ENCODE measurements at places on chromosomes 11 and 22. TPM values are rescaled to one million over a fixed set of nuclear protein-coding genes. Genes with fewer than 3 reads are reported as not detected.
A peak's percentile ranks its signal among the peaks of the same experiment; 100 is the strongest.

Gene TMEM45B
- total RNA-seq: 0.37 TPM

DNA sequence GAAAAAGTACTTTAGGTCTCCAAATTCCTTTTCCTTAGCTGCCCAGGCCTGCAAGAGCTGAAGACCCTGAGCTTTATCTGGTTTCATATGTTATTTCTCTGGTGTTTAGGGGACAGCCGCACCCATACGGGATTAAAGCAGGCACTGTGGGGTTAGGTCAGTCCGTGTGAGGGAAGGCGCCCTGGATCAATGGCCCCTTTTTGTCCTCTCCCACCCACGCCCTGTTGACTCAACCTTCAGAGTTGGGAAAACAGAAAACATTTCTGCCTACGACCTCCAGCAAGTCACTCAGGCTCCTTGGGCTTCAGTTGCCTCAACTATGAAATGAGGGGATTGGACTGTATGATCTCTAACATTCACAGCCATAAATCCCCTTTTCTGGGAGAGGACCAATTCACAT lies 55.2 kb upstream of the BARX2 start:
- H3K4me3 ChIP-seq: no peak overlapping the region
- H3K4me1 ChIP-seq: no peaks in the 10 kb centered on the region
- no peak for DNase-seq
- no peaks in the 10 kb centered on the region for H3K36me3 ChIP-seq

GRCh38 chr22:44972363-44973083 lies 37.3 kb downstream of the PHF21B start:
- H3K4me3 ChIP-seq: no peak overlapping the region
- DNase-seq: no peak
- H3K36me3 ChIP-seq: no peaks in the 10 kb centered on the region
- no peaks in the 10 kb centered on the region for H3K27me3 ChIP-seq

Gene H19
- total RNA-seq: not detected

DNA sequence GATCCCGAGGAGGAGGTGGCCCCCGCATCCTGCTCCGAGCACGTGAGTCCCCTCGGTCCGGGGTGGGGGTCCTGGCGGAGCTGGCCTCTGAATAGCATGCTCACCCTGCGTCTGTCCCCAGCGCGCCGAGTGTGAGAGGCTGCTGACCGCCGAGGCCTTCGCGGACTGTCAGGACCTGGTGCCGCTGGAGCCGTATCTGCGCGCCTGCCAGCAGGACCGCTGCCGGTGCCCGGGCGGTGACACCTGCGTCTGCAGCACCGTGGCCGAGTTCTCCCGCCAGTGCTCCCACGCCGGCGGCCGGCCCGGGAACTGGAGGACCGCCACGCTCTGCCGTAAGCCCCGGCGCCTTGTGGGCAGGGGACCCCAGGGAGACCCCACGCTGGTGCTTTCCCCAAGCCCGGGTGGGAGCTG lies 3.5 kb downstream of the MUC2 start:
- no peaks in the 10 kb centered on the region for H3K4me1 ChIP-seq
- H3K27ac ChIP-seq: no peak overlapping the region
- H3K4me3 ChIP-seq: no peak overlapping the region
- H3K27me3 ChIP-seq: no peaks in the 10 kb centered on the region

Gene C11orf87
- not detected for total RNA-seq

GRCh38 chr11:61905801-61906521 lies 11.4 kb downstream of the RAB3IL1 start:
- H3K36me3 ChIP-seq: no peaks in the 10 kb centered on the region
- no peaks in the 10 kb centered on the region for H3K4me1 ChIP-seq
- no peak overlapping the region for H3K4me3 ChIP-seq
- H3K27me3 ChIP-seq: no peaks in the 10 kb centered on the region

Gene APOA4
- not detected for total RNA-seq

- H3K4me1 ChIP-seq: no peaks in the 10 kb centered on the region
- no peak for DNase-seq
- no peak overlapping the region for H3K27ac ChIP-seq
- H3K36me3 ChIP-seq: no peaks in the 10 kb centered on the region
- no peak overlapping the region for H3K4me3 ChIP-seq
- peaks cover 3% of the 10 kb centered on the region for H3K27me3 ChIP-seq
These were observed 532.1 kb downstream of the BUD13 start for GRCh38 chr11:116240710-116241109.

DNA sequence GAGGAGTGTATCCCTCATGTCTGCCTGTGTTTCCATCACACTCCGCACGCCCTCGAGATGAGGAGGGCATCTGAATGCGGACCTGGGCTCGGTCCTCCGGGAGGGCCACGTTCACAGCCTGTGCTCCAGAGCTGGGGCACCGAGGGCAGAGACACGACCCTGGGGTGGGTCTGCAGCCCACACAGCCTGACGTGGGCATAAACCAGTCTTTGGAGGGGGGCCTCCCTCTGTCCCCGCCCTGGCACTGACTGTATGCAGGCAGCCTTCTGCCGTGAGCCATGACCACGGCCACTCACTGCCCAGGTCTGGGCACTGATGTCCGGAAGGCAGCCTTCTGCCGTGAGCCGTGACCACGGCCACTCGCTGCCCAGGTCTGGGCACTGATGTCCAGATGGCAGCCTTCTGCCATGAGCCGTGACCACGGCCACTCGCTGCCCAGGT lies 1425.1 kb downstream of the BRD1 start:
- H3K27ac ChIP-seq: no peak overlapping the region
- H3K27me3 ChIP-seq: no peaks in the 10 kb centered on the region
- H3K4me1 ChIP-seq: no peaks in the 10 kb centered on the region

DNA sequence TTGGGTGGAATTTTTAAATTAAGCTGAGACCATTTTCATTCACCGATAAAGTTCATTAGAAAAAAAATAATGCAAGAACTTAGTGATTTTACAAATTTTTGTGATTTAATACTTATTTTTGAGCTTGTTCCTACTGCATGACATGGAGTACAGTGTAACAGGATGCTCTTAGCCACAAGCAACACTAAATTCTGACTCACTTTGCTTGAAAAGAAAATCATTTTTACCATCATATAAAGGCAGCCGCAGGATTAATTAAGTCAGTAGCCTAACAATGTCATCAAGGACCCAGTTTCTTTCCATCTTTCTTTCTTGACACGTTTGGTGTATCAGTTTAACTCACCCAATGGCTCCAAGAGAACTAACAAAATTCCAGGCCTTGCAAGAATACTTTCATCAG lies 540.3 kb upstream of the LUZP2 start:
- no peak for DNase-seq
- H3K36me3 ChIP-seq: no peaks in the 10 kb centered on the region
- H3K27me3 ChIP-seq: no peaks in the 10 kb centered on the region
- no peak overlapping the region for H3K27ac ChIP-seq
- H3K4me3 ChIP-seq: no peak overlapping the region

GRCh38 chr22:50311606-50312351 lies 4.3 kb upstream of the PLXNB2 start:
- H3K27me3 ChIP-seq: peaks cover 2% of the 10 kb centered on the region
- peaks cover 11% of the 10 kb centered on the region for H3K4me1 ChIP-seq
- H3K27ac ChIP-seq: no peak overlapping the region
- no peaks in the 10 kb centered on the region for H3K36me3 ChIP-seq
- no peak for DNase-seq

DNA sequence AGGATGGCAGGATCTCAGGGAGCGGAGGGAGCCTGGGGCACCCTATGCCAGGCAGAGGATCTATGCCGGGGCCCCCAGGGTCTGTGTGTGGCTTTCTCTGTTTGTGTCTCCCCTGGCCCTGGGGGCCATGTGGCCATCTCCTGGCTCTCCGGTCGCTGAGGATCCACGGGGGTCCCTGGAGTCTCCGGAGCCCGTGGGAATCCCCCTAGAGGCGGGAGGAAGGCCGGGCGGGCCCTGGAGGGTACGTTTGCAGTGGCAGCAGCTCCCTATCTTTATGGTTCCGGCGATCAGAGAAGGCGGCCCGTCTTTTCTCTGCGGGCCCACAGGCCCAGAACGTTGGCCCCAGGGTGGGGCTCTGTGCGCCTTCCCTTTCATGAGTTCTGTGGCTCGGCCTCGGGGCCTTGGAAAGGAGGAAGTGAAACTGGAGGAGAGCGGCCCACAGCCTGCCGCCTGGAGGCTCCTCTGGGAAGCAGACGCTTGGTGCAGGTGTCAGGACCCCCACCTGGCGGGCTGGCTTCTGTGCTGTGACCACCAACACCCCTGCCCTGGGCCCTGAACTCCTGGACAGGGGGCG lies 82.1 kb downstream of the KCNQ1 start:
- no peaks in the 10 kb centered on the region for H3K36me3 ChIP-seq
- peaks cover 14% of the 10 kb centered on the region for H3K4me1 ChIP-seq
- no peak overlapping the region for H3K27ac ChIP-seq
- DNase-seq: peak; percentile 65
- no peak overlapping the region for H3K4me3 ChIP-seq

DNA sequence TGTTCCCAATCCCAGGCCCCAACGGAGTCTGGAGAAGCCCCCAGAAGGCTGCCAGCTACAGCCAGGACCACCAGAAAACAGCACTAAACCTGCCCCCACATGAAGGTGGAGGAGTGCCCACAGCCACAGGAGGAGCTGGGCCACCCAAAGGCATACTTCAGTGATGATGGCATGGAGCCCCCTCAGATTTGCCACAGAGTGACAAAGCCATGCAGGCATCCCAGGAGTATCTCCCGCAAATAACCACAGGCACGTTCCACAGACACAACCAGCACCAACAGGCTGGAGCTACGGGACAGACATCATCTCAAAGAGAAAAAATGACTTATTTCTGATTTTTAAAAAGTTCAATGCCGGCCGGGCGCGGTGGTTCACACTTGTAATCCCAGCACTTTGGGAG lies 10.6 kb downstream of the CARS1 start:
- H3K36me3 ChIP-seq: peaks cover 21% of the 10 kb centered on the region
- DNase-seq: no peak
- no peaks in the 10 kb centered on the region for H3K27me3 ChIP-seq
- no peak overlapping the region for H3K4me3 ChIP-seq

Measured in activated CD4-positive, alpha-beta T cell treated with anti-CD3 and anti-CD28 coated beads, Interleukin-2, amount 10 ng/mL, durations not matched to agents 24 days and 14 days (primary cell).